Activated T-cell treated with anti-CD3 and anti-CD28 coated beads, Interleukin-2, amount 50 U/mL, for 24 hours (primary cell): ENCODE measurements at places on chromosomes 7 and 10.

DNA sequence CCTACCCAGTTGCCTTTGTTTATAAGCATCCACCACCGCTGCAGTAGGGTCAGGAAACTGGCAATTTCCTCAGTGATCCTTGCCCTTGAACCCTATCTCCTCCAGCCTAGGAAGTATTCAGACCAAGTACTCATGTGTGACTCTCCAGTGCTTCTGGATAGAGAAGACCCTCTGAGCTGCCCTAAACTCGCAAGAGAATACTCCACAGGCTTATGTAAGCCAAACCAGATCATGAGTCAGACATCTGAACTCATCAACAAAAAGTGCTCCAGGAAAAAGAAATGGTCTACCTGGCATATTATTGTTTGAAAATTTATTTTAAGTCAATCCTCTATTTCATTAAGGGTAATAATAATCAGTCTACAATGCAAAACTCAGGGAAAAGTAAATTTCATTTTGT lies 101.3 kb downstream of the KAT6B start:
- no peak for DNase-seq

- DNase-seq: no peak
These were observed 12.1 kb upstream of the PDSS1 start for GRCh38 chr10:26685441-26685840.

- no peak for DNase-seq
These were observed 156.9 kb downstream of the GRID1 start for GRCh38 chr10:86209726-86210125.

DNA sequence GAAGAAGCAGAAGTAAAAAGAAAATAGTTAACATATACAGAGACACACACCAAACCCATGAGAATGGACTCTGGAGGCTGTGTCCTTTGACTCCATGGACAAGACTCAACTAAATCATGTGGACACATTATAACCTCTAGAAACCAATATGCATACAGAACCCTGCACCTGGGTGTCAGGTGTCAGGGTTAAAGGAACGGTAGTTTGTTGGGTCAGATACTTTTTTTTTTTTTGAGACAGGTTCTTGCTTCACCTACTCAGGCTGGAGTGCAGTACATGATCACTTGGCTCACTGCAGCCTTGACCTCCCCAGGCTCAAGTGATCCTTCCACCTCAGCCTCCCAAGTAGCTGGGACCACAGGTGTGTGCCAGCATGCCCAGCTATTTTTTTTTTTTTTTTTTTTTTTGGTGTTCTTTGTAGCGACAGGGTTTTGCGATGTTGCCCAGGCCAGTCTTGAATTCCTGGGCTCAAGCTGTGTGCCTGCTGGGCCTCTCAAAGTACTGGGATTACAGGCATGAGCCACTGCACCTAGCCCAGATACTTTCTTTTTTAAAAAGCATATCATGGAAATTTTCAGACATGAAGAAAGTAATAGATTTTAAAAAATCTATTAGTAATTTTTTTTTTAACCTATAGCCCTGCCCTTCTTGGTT lies 31.3 kb downstream of the GALNT11 start:
- DNase-seq: no peak

DNA sequence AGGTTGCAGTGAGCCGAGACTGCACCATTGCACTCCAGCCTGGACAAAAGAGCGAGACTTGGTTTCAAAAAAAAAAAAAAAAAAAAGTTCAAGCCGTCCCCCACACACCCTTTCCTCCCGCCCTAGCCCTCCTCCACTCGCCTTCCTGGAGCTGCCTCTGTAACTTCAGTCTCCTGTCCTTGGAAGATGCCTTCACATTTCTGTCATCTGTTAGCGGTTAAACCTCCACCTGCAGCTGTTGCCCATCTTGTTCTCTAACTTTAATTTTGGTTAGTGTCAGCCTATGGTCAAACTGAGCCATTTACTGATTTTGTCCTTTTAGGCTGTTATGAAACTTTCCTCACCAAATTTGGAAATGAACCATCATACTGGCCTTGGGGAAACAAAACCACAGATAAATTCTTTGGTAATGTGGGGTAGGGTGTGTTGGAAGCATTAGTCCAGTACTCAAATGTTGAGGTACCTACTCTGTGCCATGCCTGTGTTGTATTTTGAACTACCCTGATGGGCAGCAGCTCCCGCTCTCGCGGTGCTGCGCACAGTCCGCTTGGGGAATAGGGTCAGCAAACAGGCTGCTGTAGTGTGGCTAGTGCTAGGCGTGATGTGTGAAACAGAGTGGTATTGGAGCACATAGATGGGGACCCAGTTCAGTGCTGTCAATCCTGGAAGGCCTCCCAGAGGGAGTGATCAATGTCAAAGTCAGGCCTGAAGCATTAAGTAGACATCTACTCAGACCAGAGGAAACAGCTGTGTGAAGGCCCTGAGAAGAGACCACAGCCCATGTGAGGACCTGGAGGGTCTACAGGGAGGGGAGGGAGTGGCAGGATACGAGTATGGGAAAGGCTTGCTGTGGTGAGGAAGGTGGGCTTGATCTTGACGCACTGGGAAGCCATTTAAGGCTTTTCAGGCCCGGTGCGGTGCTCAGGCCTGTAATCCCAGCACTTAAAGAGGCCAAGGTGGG lies 26.9 kb downstream of the SFXN4 start:
- DNase-seq: no peak
